Stimulated activated CD8-positive, alpha-beta memory T cell treated with anti-CD3 and anti-CD28 coated beads, Interleukin-12 subunit alpha, Interleukin-12 subunit beta, amount 100 ng/mL, for 4 hours (primary cell): ENCODE measurements at places on chromosomes 2 and 18.
A peak's percentile ranks its signal among the peaks of the same experiment; 100 is the strongest.

DNA sequence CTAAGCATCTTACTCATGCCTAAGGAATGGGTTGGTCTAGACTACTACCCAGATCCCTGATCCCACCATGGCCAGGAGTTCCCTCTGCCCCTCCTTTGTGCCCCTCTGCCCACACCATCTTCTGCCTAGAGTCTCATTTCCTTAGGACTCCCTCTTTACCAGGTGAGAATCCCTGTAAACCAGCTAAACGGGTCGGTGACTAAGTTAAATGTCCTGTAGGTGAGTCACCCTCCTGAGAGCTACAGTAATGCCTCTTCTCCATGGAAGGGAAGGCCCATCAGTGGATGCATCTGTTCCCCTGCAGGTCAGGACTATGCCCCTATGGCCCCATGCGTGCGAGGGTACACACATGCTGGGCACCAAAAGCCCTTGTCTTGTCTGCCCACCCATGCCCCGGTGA, 25.4 kb downstream of the PTGR3 start:
- no peak for DNase-seq

- no peak for DNase-seq
These were observed 345.7 kb upstream of the SPRED2 start for GRCh38 chr2:65778137-65778536.

DNA sequence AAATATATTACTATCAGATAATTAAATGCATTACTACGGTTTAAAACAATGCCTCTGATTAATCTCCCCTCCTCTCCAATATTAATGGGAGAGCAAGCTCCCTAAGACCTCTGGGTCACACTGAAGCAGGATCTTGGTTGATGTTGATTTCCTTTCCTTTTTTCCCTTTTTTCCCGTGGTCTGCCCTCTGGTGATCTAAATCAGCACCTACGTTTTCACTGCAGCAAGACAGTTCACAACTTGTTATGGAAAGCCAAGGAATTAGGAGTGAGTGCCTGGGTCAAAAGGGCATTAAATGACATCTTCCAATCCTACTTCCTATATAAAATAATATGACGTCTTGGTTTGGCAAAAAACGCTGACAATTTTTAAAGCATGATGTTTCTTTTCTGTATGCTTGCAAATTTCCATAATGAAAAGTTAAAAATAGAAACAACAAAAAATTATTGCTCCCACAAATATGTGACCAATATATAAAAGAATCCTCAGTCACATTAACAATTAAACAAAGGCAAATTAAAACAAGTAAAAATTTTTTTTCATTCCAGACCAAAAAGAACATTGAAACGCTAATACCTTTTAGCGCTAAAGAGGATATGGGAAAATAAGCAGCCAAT, 7.9 kb upstream of the CFAP36 start:
- no peak for DNase-seq

GRCh38 chr2:10072656-10073480, 7.3 kb downstream of the CYS1 start:
- peak; percentile 42 for DNase-seq

GRCh38 chr2:64311948-64312621, 141.9 kb upstream of the LGALSL start:
- DNase-seq: no peak

DNA sequence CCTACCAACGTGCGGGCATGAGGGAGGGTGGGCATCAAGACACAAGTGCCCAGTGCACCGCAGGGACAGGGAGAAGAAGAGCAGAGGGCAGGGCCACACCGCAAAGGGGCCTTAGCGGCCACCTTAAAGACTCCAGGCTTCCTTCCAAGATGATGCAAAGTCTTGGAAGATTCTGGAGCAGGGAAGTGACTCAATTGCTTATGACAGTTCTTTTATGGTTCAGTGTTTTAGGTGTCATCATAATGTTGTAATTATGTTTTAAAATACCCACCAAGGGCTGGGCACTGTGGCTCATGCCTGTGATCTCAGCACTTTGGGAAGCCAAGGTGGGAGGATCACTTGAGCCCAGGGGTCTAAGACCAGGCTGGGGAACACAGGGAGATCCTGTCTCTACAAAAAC, 44.5 kb upstream of the SEMA4C start:
- no peak for DNase-seq

DNA sequence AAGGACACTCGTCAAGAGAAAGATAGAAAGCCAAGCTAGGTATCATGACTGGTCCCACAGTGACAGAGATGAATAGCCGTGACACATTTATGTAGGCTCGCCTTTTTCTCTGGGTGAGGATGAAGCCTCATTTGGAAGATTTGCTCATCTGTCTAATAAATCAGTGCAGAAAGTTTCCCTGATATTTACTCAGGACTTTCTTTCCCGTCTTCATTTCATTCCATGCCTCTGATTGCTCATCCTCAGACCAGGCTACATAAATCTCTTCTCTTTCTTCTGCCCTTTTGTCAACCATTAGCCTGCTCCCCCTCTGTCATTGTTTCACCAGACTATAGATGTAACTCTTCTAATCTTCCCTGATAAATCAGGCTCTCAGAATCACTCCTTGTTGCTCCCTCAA, 361.8 kb upstream of the MEIS1 start:
- no peak for DNase-seq

DNA sequence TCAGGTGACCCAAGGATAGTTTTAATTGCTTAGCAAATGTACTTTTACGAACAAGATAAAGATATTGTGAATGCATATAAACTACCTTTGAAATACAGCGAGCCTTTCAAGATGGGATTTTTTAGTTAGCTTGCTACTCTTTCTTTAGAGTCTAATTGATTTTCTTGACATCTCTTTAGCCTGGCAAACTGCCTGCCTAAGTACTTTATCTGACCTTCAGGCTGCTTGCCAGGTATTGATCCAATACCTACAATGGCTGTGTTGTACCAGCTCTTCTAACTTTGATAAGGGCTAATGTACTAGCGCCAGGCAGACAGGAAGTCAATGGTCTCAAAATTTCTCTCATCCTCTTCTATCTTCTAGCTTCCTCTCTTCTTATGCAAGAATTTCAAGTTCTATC, 414.4 kb upstream of the ACVR2A start:
- DNase-seq: no peak

GRCh38 chr2:56053679-56054078, 130.1 kb upstream of the EFEMP1 start:
- DNase-seq: no peak

GRCh38 chr18:53101536-53102105, 761.6 kb downstream of the DCC start:
- no peak for DNase-seq

- DNase-seq: no peak
These were observed 83.1 kb downstream of the NDUFA10 start for GRCh38 chr2:239942090-239942489.

DNA sequence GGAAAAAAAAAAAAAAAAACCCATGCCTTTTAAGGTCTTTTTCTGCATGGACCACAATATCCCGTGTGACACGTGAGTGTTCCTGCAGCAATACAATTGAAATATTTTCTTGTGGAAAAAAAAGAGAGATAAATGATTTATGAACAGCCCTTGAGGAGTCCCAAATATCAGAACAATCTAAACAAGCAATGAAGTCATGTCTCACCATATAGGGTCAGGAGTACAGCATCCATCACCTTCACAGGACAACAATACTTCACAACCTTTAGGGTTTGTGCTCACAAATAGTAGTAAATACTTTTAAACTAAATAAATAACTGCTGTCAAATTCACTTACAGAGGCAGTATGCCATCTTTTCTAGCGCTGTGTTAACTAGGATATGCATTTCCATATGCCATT, 87.9 kb downstream of the ZEB2 start:
- no peak for DNase-seq

- DNase-seq: no peak
These were observed 2158.6 kb upstream of the PIK3C3 start for GRCh38 chr18:39796393-39796792.

- DNase-seq: no peak
These were observed 9.0 kb upstream of the WNT10A start for GRCh38 chr2:218871345-218872302.
